ENCODE measurements at places on chromosomes 2 and 18.

- no peak for DNase-seq
These were observed 177.9 kb upstream of the ARL4C start for GRCh38 chr2:234674781-234675201.

- DNase-seq = no peak
These were observed 270.8 kb downstream of the HDAC4 start for GRCh38 chr2:239130041-239130440.

DNA sequence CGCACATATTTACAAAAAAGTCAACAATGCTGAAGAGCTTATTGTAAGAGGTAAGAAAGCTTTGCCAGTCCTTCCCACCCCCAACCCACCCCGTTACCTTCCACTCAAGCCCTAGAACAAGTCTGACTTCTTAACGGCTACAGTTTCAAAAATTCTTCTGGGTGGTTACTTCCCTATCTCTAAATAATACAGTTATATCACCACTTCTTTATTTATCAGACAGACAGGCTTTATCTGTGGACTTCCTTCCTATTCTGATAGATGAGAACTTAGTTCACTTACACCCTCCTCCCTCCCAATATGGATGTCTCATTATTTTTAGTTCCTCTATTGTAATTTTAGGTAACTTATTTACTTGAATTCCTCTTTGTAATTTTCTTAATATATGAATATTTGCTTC is 26.7 kb upstream of the ACTR3 start:
- DNase-seq = peak; percentile 38

- DNase-seq = no peak
These were observed 40.9 kb downstream of the SP3 start for GRCh38 chr2:173924285-173924684.

DNA sequence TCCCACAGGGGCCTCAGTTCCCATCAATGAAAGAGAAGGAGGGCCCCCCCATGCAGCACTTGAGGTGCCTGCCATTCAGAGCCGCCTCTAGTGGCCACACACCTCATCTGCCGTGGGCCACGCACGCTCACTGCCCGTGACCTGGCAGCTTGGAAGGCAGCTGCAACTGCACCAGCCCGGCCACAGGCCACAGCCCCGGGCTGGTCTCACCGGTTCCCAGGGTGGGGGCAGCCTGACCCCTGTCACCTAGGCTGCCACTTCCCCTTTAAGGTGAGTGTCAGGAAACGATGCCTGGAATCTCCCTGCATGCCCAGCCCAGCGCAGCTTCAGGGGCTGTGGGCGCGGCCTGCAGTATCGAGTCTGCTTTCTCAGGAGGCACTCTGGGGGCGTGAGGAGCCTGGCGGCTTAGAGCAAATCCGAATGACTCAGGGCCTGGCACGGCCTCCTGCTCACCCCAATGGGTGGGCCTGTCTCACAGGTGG is 2.6 kb downstream of the MAB21L4 start:
- no peak for DNase-seq

DNA sequence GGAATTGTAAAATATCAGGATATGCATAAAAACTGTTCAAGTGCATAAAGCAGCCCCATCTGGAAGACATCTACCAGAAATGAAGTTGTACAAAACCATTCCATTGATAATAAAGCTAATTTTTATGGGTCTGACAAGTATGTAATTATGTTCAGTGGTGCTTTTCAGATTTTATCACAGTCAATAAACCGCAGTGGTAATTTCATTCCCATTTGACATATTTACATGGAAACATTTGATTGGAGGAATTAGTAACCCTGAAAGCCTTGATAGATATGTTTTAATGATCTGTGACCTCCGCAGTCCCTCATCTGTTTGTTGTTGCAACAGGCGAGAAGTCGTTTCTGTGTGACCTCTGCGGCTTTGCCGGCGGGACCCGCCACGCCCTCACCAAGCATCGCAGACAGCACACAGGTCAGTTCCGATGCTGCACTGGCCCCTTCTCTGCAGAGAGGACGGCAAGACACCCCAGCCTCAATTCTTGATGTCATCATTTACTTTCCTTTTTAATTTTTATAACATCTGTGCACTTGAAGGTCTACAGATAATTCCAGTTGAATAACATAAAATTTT is 283.1 kb downstream of the ZNF407 start:
- DNase-seq = no peak

- DNase-seq = no peak
These were observed 117.0 kb upstream of the ZSWIM2 start for GRCh38 chr2:186966015-186966414.

DNA sequence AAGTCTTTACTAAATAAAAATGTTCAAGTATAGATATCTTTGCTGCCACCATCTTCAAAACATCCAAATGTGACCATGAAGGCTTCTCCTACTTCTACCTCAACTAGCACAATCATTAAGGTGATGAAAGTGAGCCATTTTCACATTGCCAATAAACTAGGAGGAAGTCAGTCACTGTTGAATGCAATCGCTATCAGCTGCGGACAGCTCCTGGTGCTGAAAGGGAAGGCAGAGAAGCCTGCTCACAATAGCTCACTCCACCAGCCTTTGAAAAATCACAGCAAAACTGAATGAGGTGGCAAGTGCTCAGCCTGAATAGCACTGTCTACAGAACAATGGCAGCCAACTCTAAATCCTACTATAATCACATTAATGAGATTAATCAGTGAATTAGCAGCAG is 2.2 kb downstream of the MYT1L start:
- no peak for DNase-seq

DNA sequence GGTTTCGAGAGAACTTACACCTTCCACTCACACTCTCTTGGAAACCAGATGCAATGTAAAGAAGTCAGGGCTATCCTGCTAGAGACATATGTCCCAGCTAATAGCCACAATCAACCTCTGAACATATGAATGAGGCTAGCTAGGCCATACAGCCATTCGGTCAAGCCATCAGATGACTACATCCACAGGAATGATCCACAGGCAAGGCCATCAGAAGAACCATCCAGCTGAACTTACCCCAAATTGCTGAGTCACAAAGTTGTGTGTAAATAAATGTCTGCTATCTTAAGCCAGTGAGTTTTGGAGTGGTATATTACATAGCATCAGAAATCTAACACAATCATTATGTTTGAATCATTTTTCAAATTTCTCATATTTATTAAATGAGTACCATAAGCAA is 5.2 kb upstream of the SPAST start:
- DNase-seq = no peak

GRCh38 chr2:207215308-207215707 is 49.6 kb upstream of the KLF7 start:
- no peak for DNase-seq

DNA sequence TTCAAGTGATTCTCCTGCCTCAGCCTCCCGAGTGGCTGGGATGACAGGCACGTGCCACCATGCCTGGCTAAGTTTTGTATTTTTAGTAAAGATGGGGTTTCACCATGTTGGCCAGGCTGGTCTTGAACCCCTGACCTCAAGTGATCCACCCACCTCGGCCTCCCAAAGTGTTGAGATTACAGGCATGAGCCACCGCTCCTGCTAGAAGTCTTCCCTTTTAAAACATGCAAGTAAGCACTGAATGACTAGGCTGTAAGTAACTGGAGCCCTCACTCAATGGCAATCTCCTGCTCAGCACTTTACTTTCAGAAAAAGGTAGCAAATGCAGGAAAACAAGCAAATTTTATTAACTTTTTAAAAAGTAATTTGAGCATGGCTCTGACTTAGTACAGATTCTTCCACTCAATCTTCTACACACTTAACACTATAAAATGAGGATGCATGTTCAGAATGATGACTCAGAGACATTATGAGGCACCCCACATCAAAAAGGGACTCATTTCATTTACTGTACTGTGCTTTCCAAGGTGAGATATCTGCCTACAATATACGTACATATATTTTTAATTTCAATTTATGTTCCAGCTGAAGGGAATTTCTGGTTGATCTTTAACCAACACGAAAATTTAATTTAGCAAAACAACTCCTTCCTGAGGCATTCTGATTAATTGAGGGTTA is 6.6 kb upstream of the NCK2 start:
- no peak for DNase-seq

- DNase-seq = no peak
These were observed 74.6 kb upstream of the ZFP36L2 start for GRCh38 chr2:43300781-43301583.

DNA sequence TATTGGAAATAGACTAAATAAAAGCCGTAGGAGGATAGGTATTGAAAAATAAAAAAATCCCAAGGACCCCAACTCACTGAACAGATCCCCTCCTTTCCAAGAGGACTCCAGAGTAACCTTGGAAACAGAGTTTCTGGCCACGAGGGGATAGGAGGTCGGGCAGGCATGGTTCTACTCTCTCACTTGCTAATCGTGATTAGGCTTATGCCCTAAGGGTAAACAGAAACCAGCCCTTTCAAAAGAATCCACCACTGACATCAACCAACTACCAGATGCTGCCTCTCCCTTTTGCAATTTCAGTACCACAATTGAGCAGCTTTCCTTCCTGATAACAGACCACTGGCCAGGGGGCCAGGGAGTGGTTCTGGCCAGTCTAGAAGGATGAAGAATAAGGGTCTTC is 477.8 kb downstream of the EIPR1 start:
- no peak for DNase-seq

DNA sequence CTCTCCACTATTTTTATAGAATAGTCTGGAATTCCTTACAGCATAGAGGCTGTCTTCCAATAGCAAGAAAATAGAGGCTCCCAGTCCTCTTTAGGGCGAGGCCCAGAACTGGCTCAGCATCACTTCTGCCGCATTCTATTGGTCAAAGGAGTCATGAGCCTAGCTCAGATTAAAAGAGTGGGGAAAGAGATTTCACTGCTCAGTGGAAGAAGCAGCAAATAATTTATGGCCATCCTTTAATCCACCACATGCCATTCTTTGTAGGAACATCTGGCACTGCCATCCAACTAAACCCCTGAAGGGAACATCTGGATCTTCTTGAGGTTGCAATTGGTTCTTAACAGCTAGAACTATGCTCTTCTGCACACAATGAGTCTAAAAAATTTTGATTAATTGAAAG is 43.4 kb upstream of the NEUROD1 start:
- DNase-seq = no peak

- DNase-seq = no peak
These were observed 221.0 kb downstream of the LTBP1 start for GRCh38 chr2:33167622-33168245.

DNA sequence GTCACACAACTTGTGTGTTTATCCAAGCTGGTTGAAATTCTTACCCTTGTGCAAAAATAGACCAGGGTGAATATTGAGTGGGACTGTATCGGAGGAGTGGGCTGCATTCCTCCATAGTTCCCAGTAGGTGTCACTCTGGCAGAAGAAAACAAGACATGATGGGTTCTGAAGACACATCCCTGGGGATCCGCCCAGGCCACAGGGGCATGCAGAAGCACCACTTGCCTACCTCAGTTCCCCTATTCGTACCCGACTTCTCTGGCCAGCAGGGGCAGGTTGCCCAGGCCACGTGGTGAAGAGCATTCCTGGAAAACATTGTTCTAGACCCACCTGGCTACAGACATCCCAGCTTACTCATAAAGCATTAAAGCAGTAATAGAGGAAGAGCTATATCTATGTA is 168.2 kb downstream of the FAM210A start:
- DNase-seq = peak; percentile 73

GRCh38 chr2:207284556-207285472 is 119.1 kb upstream of the KLF7 start:
- DNase-seq = no peak

DNA sequence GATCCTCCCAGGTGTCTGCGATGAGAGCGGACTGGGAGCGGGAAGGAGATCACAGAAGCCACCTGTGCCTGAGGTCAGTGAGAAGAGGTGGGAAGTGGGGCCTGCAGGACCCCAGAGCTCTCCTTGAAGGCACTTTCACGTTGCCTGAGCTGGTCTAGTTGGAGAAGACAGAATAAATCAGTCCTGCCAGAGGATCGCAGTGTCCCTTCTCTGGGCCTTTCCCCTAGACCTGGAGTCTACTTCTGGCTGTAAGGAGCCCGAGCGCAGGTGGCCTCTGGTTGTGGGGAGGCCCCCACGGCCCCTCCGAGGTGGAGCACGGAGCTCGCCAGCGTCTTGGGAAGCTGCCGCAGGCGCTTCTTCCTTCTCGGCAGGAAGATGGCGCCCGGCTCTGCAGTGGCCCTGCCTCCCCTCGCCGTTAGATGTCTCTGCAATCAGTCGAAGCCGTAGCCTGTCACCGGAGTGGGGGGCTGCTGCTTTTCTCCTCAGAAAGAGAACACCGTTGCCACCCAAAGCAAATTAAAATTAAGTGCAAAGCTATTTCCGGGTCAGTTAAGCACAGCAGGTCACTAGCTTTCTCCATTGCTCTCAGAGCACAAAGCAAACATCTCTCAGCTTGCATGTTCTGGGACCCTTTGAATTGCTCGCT is 212.0 kb upstream of the MYT1L start:
- DNase-seq = no peak

DNA sequence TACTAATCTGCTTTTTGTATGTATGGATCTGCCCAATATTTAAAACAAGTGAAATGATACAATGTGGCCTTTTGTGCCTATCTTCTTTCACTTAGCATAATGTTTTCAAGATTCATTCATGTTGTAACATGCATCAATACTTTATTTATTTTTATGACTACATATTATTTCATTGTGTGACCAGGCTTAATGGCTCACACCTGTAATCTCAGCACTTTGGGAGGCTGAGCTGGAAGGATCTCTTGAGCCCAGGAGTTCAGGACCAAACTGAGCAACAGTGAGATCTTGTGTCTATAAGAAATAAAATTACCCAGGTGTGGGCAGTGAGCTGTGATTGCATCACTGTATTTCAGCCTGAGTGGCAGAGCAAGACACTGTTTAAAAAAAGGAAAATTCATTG is 33.2 kb downstream of the SPOPL start:
- no peak for DNase-seq

- no peak for DNase-seq
These were observed 263.9 kb downstream of the GLI2 start for GRCh38 chr2:120999377-121000097.

DNA sequence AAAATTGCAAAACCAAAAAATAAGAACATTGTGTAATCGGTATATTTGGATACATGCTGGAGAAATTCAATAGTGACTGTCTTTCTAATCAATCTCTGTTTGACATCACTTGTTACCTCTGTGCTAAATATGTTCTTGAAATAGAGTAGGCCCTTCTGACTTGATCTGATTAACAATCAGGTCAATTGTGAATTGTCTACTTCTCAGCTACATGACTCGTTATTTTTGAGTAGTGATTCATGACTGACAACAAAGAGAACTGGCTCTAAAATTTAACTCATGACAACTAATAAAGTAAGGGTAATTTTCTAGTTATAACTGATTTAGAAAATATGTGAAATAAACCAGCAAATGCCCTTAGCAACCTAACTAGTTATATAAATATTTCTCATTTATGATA is 312.1 kb downstream of the TMX3 start:
- no peak for DNase-seq

GRCh38 chr18:62717169-62717924 is 2.0 kb downstream of the PHLPP1 start:
- peak; percentile 56 for DNase-seq

GRCh38 chr2:119721462-119721861 is 38.3 kb upstream of the PTPN4 start:
- no peak for DNase-seq

Data from germinal center (tissue), 1 donor.